ENCODE measurements at places on chromosomes 4 and X. TPM values are rescaled to one million over a fixed set of nuclear protein-coding genes. Genes with fewer than 3 reads are reported as not detected.
A peak's percentile ranks its signal among the peaks of the same experiment; 100 is the strongest.

DNA sequence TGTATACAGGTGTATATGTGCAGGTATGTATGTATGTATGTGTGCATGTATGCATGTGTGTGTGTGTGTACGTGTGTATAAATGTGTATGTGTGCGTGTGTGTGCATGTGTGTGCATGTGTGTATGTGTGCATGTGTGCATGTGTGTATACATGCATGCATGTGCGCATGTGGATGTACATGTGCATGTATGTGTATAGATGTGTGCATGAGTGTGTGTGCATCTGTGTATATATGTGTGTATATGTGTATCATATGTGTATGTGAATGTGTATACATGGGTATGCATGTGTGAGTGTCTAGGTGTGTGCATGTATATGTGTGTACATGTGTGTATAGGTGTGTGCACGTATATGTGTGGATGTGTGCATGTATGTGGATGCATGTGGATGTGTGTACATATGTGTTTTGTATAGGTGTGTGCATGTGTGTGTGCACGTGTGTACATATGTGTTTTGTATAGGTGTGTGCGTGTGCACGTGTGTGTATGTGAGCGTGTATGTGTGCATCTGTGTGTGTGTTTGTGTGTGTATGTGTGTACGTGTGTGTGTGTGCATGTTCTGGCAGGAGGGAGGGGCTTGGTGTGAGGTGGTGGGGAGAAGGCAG, 6.0 kb downstream of the BGN start:
- no peak overlapping the region for H3K27ac ChIP-seq
- no peaks in the 10 kb centered on the region for H3K4me1 ChIP-seq
- DNase-seq: no peak
- H3K36me3 ChIP-seq: no peaks in the 10 kb centered on the region
- no peak overlapping the region for H3K4me3 ChIP-seq
- H3K27me3 ChIP-seq: peaks cover 6% of the 10 kb centered on the region

DNA sequence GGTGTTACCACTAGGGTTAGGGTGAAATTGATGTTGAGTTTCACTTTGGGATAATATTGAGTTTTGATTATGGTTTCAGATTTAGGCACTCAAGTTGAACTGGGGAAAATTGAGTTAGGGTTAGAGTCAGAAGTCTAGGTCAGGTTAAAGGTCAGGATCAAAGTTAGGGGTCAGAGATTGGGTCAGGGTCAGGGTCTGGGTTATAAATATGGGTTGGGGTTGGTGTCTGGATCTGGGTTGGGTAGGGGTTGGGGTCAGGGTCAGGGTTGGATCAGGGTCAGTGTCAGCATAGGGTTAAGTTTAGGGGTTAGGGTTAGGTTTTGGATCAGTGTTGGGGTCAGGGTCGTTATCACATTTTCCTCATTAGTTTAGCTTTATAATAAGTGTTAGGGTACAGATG, 42.7 kb upstream of the IL9R start:
- no peak overlapping the region for H3K27ac ChIP-seq
- no peaks in the 10 kb centered on the region for H3K27me3 ChIP-seq
- no peaks in the 10 kb centered on the region for H3K36me3 ChIP-seq
- H3K4me1 ChIP-seq: no peaks in the 10 kb centered on the region
- no peak overlapping the region for H3K4me3 ChIP-seq

GRCh38 chr4:174088795-174089194, 194.7 kb downstream of the FBXO8 start:
- no peaks in the 10 kb centered on the region for H3K36me3 ChIP-seq
- no peaks in the 10 kb centered on the region for H3K4me1 ChIP-seq
- no peak for DNase-seq
- H3K4me3 ChIP-seq: no peak overlapping the region
- no peak overlapping the region for H3K27ac ChIP-seq

The F11 gene
- polyA plus RNA-seq: 0.77 TPM

GRCh38 chr4:39541987-39542610, 14.9 kb upstream of the UGDH start:
- H3K36me3 ChIP-seq: no peaks in the 10 kb centered on the region
- no peaks in the 10 kb centered on the region for H3K4me1 ChIP-seq
- H3K27ac ChIP-seq: no peak overlapping the region
- H3K4me3 ChIP-seq: no peak overlapping the region
- no peak for DNase-seq
- no peaks in the 10 kb centered on the region for H3K27me3 ChIP-seq

GRCh38 chr4:103197765-103198110, 405 bp downstream of the CENPE start:
- H3K27ac ChIP-seq: no peak overlapping the region
- H3K4me3 ChIP-seq: peak overlapping the region; percentile 76
- DNase-seq: no peak
- H3K4me1 ChIP-seq: no peaks in the 10 kb centered on the region
- no peaks in the 10 kb centered on the region for H3K36me3 ChIP-seq

- H3K4me1 ChIP-seq: no peaks in the 10 kb centered on the region
- no peaks in the 10 kb centered on the region for H3K27me3 ChIP-seq
- no peaks in the 10 kb centered on the region for H3K36me3 ChIP-seq
- no peak overlapping the region for H3K4me3 ChIP-seq
- no peak overlapping the region for H3K27ac ChIP-seq
- DNase-seq: no peak
Observed at GRCh38 chr4:109195646-109196045, 106.8 kb downstream of the COL25A1 start.

- no peak for DNase-seq
- no peaks in the 10 kb centered on the region for H3K36me3 ChIP-seq
- H3K27ac ChIP-seq: no peak overlapping the region
- no peaks in the 10 kb centered on the region for H3K4me1 ChIP-seq
- H3K27me3 ChIP-seq: no peaks in the 10 kb centered on the region
- no peak overlapping the region for H3K4me3 ChIP-seq
Observed at GRCh38 chrX:107574711-107575110, 53.6 kb upstream of the PRPS1 start.

DNA sequence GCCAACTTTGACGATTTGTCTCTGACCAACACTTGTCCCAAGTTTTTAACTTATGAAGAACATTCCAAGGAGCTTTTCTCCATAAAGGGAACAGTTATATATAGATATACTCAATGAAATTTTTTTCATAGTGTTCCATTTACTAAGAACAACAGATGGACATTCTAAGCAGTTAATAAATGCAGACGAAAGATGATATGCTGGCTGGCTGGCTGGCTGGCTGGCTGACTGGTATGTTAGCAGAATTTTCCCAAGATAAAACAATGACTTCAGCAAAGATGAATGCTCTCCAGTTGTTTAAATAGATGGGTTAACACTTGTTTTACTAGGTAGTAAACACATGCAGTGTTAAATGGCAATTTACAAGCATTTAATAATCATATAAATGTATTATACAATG, 62.2 kb downstream of the SPANXN3 start:
- no peaks in the 10 kb centered on the region for H3K36me3 ChIP-seq
- H3K4me1 ChIP-seq: no peaks in the 10 kb centered on the region
- no peak overlapping the region for H3K27ac ChIP-seq
- DNase-seq: no peak

The RASGEF1B gene
- 8.4 TPM for polyA plus RNA-seq

- no peak overlapping the region for H3K4me3 ChIP-seq
- DNase-seq: no peak
- peaks cover 21% of the 10 kb centered on the region for H3K4me1 ChIP-seq
- no peaks in the 10 kb centered on the region for H3K27me3 ChIP-seq
Observed at GRCh38 chr4:139910106-139910505, 243.9 kb downstream of the MAML3 start.

The PNCK gene
- polyA plus RNA-seq: 0.43 TPM

DNA sequence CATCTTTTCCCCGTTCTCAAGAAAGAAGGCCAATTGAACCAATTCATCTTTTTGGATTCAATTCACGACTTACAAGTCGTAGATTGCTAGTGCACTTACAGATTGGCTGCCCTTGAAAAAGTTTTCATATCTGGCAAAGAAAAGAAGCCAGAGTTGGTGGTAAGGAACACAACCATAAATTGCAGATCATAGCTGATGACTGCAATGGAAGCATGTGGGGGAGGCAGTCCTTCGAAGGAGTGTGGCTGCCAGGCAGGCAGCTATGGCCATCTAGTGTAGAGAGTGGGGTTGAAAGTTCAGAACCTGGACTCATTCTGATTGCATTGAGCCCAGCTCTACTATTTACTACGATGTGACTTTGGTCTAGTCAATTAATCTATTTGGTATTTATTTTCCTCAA, 4.5 kb downstream of the GPM6A start:
- H3K27ac ChIP-seq: no peak overlapping the region
- no peaks in the 10 kb centered on the region for H3K27me3 ChIP-seq
- no peaks in the 10 kb centered on the region for H3K4me1 ChIP-seq
- H3K36me3 ChIP-seq: no peaks in the 10 kb centered on the region
- no peak for DNase-seq

DNA sequence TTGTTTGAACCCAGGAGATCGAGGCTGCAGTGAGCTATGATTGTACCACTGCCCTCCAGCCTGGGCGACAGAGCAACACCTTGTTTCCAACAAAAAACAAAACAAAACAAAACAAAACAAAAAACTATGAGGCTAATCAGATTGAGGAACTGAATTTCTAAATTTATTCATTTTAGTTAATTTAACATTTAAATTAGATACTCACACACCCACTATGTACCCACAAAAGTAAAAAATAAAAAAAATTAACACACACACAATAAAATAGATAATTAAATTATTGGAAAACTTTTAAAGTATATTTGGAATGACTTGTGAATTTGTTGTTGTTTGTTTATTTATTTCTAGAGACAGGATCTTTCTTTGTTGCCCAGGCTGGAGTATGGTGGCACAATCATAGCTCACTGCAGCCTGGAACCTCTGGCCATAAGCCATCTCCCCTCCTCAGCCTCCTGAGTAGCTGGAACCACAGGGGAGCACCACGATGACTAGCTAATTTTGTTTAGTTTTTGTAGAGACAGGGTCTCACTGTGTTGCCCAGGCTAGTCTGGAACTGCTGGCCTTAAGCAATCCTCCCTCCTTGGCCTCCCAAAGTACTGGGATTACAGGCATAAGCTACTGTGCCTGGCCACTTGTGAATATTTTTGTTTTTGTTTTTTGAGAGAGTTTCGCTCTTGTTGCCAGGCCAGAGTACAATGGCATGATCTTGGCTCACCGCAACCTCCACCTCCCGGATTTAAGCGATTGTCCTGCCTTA, 9.8 kb upstream of the ZNF157 start:
- H3K4me1 ChIP-seq: no peaks in the 10 kb centered on the region
- no peaks in the 10 kb centered on the region for H3K36me3 ChIP-seq
- no peak overlapping the region for H3K4me3 ChIP-seq
- H3K27me3 ChIP-seq: peaks cover 2% of the 10 kb centered on the region

The STS gene
- polyA plus RNA-seq: 6.6 TPM

- H3K27me3 ChIP-seq: no peaks in the 10 kb centered on the region
- no peak overlapping the region for H3K4me3 ChIP-seq
- H3K36me3 ChIP-seq: no peaks in the 10 kb centered on the region
- H3K4me1 ChIP-seq: no peaks in the 10 kb centered on the region
- no peak for DNase-seq
Observed at GRCh38 chr4:68658672-68659071, 11.8 kb downstream of the UGT2B15 start.

DNA sequence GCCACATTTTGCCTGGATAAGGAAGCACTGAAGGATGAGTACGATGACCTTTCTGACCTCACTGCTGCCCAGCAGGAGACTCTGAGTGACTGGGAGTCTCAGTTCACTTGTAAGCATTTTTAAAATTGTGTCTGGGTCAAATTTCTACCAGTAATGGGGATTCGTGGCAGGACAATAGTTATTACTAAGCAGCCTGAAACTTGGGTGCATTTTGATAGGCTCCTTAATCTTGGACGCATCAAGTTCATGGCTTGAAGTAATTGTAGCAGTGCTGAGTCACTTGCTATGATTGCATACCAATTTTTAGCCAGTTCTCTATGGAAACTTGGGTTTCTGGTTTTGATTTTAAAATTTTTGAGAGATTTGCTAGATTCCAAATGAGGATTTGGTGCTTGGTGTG, 4.3 kb downstream of the PGRMC1 start:
- no peaks in the 10 kb centered on the region for H3K36me3 ChIP-seq
- no peak overlapping the region for H3K4me3 ChIP-seq
- H3K27me3 ChIP-seq: no peaks in the 10 kb centered on the region

All from left lung (tissue), 14 donors.